ENCODE measurements at places on chromosomes 12 and 14.

GRCh38 chr12:47383942-47384341, 304.2 kb upstream of the AMIGO2 start:
- no peak for DNase-seq

DNA sequence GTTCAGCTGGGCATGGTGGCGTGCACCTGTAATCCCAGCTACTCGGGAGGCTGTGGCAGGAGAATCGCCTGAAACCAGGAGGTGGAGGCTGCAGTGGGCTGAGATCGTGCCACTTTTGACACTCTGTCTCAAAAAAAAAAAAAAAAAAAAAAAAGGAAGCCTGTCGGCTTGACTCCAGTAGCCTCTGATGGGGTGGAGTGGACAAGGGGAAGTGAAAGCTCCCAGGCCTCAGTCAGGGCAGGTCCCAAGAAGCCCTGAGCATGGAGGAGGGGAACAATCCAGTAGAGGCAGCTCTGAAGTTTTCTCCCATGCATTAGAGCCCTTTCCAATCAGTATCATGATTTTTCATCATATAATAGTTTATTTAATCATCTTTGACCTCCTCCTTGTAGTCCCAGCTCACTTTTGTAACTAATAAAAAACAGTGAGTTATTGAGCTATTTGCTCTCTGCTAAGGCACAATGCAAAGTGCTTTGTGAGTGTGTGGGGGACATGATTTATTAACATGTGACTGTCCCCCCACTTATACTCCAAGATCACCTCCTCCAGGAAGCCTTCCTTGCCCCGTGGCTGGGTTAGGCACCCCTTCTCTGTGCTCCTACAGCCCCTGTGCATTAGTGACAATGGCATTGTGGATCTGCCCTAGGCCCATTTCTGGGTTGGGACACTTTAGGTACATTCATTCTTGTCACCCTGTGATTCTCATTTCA, 4.7 kb upstream of the SSH1 start:
- no peak for DNase-seq

DNA sequence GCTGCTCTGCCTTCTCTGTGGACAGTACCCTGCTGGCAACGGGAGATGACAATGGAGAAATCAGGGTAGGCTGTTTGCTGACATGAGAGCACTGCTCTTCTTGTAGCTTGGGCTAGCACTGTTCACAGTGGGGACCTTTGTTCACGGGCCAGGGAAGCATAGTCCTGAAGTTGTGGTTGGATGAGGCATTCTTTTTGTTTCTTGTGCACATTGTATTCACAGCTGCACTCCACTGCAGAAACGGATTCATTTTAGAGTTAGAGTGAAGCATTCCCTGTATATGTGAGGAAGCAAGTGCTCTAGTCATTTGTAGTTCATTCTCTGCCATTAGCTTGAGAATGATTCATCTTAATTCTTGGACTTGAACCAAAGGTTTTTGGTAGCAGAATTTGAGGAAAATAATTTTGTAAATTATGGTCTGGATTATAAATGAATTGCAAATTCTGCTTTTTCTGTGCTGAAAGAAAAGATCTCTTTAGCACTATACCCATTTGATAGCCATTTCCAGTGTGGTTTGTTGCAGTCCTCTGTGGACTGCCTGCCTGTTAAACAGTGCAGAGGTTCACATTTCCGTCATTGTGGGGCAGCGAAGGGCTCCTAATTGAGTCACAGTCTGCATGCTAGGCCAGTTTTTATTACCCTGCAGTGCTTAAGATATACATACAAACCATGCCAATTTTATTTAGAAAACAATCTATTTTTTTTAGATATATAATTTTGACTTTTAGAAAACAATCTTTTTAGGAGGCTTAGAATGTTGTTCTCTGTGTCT, 80.6 kb downstream of the APAF1 start:
- DNase-seq, result peak; percentile 16

- DNase-seq, result no peak
Measured at GRCh38 chr14:81396113-81396512, 4.0 kb downstream of the STON2 start.

DNA sequence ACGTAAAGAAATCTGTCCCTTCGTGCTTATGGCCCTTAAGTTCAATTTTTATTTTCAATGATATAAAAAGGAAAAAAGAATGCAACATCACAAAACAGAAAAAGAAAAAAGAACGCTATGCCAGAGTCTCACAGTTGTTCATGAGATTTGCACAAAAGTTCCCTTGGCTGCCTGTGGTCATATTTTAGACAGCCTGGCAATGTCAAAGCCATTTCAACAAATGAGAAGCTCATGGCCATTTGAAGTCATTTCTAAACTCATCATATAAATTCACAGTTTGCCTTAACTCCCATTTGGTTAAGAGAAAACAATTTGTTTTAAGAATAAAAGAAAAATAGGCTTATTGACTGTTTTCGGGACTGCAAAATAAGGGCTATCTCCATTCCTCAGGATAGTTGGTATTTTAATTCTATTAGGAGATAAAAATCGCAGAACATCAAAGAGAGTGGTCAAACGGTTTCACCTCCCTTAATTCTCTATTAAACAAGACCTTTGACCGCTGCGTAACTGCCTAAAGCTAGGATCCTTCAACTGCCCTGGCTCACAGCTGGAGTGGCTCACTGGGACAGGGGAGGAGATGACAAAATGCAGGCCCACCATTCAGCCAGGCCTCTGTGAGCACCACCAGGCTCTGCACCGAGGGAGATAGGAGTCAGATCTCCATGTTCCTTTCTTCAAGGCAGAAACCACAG, 119.2 kb upstream of the DAAM1 start:
- DNase-seq, result no peak

- no peak for DNase-seq
Measured at GRCh38 chr12:80400571-80400991, 43.5 kb upstream of the PTPRQ start.

DNA sequence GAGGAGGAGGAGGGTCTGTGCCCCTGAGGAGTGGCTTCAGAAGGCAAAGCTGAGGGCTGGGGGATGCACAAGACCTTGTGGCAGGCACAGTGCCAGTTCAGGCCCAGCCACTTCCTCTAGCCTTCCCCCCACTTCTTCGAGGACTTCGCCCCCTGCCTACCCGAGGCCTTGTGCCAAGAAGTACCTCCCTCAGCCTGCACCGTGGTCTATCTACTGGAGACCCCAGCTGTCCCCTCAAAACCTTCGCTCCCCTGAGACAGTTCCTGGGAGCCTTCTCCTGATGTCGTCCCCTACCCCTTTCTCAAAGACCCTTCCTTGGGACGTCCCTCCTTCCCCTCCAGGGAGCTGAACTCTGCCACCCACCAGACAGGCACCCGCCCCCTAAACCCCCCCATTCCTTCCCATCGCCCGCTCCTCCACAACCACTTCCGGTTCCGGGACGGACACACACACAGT, 604 bp downstream of the ZNF384 start:
- no peak for DNase-seq

- DNase-seq, result no peak
Measured at GRCh38 chr12:42196723-42197603, 41.1 kb downstream of the YAF2 start.

DNA sequence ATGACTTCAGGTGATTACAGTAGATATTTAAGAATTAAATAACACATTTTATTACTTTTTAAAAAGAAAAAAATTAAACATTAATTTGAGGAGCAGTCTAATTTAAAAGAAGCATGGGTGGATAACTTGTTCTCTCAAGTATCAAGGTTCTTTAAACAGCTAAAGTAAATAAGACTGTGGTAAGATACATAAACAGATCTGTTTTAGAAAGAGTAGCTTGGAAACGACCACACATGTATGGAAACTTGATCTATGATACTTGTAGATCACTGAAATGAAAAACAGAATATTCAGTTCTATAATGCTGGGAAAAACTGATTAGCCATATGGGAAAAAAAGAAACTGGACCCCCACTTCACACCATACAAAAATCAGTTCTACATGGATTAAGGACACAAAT, 36.0 kb downstream of the TC2N start:
- no peak for DNase-seq

DNA sequence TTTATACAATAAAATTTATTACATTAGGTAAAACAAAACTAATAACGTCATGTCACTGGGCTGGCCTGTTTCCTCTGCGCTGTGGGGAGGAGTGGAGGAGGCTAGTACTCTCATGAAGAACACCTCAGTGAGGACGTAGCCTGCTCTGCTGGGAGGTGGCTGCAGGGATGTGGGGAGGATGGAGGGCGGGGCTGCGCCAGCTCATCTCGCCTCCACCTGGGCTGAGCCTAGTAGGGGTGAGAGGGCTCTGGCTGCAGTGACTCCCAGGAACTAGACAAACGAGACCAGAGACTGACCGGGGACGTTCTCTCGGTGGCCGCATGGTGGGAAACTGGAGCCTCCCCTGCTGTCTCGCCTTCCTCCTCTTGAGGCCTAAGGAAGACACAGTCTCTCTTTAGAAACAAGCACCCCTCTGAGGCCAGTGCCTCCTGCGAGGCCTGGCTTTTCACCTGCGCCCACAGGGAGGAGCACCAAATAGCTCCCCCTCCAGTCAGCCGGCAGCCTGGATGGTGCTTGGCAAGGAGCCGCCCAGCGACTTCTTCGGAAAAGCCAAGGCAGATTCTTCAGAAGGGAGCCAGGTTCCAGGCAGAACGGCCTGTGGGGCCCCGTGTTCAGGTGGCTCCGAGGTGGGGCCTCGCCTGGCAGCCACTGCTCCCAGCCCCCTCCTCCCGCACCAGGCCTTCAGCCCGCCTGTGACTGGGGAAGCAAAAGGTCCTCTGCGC, 62.4 kb downstream of the PLEKHG3 start:
- no peak for DNase-seq

- DNase-seq, result no peak
Measured at GRCh38 chr12:105741786-105742566, 396.8 kb downstream of the NUAK1 start.

DNA sequence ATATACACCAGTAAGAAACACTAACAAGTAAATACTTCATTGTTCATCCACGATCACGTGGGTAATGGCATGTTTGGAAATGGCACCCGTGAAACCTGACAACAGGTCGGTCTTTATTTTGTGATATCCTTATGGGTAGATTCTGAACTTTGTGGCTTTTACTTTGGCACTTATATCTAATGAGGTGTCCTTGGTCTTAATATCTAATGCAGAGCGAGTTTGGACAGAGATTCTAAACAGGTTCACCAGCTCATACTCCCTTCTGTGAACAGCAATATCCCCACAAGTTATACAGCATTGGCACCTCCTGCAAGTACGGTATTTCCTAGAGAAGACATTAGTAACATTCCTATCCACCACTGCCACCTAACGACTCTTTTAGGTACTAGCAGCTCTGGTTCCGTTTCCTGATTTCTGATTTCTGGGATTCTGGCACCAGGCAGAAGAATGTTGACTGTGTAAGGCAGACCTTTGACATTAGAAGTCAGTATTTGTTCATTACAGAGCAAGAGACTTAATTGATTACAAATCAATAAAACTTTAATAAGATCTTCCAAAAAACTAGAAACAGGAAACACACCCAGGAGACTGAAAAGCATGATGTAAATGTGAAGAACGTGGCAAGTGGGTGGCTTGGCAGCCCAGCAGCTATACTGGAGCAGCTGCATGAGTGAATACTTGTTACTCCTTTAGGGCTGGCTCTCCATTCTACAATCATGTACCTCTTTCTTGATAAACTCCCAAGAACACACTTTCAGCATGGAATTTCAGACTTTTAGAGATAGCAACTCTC, 2.5 kb downstream of the ANG start:
- peak; percentile 16 for DNase-seq

GRCh38 chr14:70148911-70149595, 39.7 kb downstream of the SLC8A3 start:
- no peak for DNase-seq

GRCh38 chr14:57078054-57078453, 190.7 kb downstream of the EXOC5 start:
- DNase-seq, result no peak

DNA sequence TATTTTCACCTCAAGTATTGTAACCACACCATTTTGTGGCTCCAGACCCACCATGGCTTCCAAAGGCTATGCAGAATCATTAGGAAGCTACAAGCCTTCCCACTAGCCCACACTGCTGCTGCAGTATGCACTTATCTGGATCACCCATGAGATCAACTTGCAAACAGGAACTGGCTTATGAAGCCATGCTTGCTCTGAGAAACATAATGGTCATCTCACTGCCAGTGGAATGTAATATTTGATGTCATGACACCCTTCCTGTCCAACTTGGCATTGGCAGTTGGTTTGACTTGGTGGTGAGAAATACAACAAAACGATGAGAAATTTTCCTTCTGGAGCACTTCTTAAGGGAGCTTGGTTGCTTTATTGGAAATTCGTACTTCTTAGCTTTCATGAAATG, 69.3 kb upstream of the FRMD6 start:
- DNase-seq, result no peak
